Stimulated activated CD4-positive, alpha-beta T cell treated with anti-CD3 and anti-CD28 coated beads, Interleukin-12 subunit alpha, Interleukin-12 subunit beta, amount 100 ng/mL, for 24 hours (primary cell): ENCODE measurements at places on chromosomes 7 and 10.

DNA sequence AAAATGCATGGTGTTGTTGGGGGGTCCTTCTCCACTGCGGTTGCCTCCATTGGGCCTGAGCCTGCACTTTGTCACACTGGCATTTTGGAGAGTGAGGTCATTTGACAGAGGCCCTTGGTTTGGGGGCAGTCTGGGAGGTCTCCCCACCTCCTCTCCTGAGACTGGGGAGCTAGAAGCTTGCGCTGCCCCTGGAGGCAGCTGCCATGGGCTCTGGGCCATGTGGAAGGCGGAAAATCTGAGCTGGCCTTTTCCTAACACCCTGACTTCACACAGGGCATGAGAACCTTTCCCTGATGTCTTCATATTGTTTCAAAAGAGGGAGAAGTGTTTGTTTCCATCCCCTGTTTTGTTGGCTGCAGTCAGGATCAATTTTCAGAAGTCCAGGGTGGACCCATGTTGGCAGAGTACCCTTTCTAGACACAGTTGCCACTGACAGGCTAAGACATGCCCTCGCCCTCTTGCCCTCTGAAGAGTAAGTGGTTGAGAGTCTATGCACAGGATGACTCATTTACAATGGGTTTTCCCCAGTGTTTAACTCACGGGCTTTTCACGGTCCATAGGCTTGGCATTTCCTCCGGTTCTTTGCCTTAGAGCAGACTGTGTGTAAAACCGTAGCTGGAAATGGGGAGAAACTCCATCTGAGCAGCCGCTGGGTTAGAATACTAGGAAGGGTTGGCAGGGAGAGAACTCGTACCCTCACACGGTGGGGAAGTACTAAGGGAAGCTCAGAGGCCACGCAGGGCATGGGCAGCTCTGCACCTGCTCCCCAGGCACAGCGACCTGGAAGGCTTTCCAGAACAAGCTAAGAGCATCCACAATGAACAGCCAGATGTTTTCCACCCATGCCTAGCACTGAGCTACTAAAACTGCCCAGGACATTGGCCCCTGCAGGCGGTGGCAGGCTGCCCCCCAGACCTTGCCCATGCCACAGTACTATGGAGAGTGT lies 655.0 kb downstream of the SDK1 start:
- DNase-seq, result no peak

GRCh38 chr10:114256822-114257221 lies 17.8 kb downstream of the VWA2 start:
- no peak for DNase-seq

DNA sequence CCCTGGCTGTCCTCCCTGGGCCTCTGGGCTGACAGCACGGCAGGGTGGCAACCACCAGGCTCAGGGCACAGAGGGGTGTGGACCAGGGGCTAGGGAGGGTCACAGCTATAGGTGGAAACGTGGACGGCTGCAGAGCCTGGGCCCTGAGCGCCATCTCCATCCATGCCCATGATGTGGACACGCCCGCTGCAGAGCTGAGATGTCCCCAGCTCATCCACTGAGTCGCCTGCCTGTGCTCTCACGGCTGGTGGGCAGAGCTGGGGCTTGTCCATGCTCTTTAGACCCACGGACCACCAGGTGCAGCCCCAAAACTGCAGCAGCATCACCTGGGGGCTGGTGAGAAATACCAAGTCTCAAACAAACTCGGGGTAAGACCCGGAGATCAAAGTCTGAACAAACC lies 16.1 kb downstream of the TECPR1 start:
- no peak for DNase-seq

DNA sequence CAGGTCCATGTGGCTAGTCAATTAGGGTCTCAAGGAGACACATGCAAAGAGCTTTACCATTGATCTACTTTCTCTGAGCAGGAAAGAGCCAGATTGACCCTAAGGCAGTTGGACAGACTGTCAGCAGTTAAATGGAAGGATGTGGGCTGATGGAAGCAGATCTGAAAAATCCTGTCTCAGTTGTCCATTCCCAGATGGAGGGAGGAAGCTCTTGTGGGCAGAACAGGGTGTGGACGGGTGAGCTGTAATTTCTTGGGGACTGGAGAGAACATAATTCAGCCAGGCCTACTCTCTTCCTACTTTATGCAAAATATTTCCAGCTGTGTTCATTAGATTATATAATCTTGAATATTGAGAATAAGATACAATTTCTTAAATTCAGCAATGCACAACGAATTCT lies 163.6 kb downstream of the GNAT3 start:
- no peak for DNase-seq

- DNase-seq, result no peak
These were observed 10.7 kb downstream of the IRF5 start for GRCh38 chr7:128948312-128948973.

DNA sequence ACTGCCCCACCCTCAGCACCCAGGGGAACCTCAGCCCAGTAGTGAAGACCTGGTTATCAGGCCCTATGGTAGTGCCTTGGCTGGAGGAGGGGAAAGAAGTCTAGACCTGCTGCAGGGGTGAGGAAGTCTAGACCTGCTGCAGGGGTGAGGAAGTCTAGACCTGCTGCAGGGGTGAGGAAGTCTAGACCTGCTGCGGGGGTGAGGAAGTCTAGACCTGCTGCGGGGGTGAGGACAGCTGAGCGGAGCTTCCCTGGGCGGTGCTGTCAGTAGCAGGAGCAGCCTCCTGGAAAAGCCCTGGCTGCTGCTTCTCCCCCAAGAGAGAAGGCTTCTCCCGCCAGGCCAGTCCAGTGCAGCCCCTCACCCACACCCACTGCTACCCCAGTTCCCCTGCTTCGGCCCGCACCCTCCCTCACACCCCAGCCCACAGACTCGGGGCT lies 6.3 kb downstream of the NOS3 start:
- no peak for DNase-seq

DNA sequence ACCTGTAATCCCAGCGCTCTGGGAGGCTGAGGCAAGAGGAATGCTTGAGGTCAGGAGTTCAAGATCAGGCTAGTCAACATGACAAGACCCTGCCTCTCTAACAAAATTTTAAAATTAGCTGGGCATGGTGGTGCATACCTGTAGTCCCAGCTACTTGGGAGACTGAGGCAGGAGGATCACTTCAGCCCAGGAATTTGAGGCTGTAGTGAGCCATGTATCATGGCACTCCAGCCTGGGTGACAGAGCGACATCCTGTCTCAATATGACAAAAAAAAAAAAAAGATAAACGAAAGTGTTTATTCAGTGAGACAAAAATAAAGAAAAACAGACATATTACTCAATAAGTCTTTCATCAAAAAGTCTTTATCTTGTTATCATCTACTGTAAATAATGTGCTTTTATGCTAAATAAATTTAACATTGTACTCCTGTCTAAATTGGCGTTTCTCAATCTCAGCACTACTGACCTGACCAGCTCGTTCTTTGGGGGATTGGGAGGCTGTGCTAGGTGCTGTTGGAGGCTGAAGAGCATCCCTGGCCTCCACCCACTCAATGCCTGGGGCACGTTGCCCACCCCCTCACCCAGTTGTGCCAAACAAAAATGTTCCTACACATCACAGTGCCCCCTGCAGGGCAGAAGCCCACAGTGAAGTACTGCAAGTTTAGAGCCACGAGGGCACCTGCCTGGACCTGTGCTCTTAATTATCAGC lies 57.7 kb downstream of the NCAPG2 start:
- DNase-seq, result no peak

DNA sequence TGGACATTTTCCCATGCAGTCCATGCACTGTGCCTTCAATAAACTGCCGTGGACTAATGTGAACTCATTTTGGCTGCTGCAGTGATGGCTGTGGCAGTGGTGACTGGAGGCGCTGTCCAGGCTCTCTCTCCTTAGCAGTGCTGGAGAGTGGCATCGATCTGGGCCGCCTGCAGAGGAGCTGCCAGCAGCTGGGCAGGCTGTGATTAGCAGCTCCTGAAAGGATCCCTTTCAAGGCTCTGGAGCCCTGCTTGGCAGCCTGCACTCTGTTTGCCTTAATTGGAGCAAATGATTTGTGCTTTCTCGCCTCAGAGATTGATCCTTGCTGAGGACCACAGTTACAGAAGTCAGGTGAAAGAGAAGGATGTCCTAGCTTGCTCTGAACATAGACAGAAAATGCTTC lies 130.1 kb upstream of the VWC2 start:
- DNase-seq, result no peak

DNA sequence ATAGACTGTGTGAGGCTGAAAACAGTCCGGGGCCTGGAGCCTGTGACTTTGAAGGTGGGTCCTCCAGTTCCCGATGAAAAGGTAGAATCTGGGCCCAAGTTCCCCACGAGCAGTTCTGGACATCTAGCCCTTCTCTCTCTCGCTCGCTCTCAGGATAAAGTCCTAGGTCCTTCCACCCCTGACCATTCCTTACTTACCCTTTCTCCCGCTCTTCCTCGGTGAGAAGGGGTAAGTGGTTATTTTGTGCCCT lies 713 bp downstream of the IMMP2L start:
- peak; percentile 1 for DNase-seq

GRCh38 chr7:5457245-5457735 lies 33.7 kb upstream of the TNRC18 start:
- DNase-seq, result no peak

DNA sequence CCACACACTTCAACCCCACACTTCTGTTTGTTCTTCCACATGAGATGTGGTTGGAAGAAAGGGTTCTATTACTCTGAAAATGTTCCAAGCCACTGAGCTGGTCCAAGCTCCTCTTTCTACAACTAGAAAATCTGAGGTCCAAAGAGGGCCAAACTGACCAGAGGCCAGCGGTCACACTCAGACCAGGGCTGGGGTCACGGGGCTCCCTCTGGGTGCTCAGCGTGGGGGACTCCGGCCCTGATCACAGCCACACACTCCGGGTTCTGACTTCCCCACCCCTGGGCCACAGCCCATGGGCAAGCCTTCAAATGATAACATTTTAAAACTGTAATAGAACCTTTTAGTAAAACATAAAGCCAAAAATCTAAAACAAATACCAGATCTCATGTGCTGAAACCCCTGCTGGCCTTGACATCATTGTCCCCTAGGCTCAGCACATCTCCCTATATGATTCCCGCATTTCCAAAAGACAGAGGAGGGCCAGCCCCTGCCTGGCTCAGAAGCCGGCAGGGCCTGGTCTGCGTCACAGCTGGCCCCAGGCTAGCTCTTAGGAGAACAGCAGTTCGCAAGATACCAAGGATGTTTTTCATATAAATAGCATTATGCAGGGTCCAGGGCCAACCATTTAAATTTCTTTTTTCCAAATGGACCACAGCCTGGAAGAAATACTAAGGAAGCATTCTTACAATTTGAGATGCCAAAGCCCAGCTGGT lies 3.3 kb downstream of the CRYGN start:
- DNase-seq, result no peak

DNA sequence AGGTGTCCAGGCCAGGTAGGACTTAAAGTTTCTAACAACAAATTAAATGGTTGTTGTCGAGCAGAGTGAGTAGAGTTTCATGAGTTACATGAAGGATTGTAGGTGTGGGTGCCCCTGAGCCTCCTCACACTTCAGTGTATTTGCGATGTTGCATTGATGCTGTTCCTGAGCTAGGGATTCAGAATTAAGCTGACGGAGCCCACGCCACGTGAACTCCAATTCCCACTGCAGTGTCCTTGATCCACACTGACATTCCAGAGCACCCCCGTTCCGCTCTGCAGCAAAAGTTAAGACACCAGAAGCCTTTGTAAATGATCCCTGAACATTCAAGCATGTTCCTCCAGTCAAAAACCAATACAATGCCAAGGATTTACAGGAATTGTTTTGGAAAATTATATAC lies 78.8 kb upstream of the SEC61G start:
- no peak for DNase-seq

- no peak for DNase-seq
These were observed 22.7 kb upstream of the TRPV6 start for GRCh38 chr7:142908290-142908689.

DNA sequence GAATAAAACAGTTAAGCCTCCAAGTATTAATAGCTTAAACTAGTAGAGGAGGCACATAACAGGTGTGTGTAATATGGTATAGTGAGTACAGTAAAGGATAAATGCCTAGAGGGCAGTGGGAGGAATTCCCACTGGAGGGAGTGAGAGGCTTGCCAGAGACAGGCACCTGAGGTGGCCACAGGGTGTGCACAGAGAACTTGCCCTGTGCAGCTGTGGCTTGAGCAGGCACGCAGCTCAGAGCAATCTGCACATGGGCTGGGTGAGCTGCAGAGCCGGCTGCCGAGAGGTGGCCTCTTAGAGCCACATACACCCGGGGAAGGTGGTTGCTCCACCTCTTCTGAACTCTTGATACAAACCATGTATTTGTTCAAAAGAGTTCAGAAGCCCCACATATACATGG lies 237.1 kb downstream of the COBL start:
- DNase-seq, result no peak

DNA sequence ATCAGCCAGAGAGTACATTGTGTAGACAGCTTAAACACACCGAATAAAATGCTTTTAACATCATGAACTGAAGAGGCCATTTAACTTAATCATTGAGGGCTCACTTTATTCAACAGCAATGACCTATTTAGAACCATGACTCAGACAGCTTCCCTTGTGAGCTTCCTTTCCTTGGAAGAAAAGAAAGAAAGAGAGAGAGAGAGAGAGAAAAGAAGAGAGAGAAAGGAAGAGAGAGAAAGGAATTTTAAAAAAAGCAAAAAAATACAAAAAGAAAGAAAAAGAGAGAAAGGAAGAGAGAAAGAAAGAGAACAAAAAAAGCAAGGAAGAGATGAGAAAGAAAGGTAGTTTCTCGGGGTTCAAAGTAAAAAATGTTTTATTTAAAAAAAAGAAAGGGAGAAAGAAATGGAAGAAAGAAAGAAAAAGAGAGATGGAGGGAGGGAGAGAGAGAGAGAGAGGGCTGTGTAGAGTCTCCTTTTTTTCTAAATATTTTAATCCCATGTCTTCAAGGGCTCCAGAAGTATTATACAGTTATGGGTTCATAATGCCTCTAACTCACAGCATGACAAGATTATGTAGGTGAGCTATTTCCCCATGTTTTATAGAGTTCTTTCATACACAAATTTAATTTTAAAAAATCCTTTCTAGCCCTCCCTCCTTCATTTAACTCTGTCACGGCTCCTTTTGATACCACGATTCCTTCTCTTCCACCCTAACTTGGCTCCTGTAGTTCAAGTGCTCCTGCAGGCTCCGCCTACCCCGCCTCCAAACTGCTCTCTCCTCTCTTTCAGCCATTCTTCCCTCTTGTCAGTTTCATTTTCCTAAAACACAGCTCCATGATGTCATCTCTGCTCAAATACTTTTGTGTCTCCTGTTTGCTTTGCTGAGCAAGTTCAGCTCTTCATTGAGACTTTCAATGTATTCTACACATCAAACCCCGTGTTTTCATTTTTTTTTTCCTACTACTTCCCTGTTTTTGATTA lies 85.5 kb downstream of the PRTFDC1 start:
- no peak for DNase-seq

DNA sequence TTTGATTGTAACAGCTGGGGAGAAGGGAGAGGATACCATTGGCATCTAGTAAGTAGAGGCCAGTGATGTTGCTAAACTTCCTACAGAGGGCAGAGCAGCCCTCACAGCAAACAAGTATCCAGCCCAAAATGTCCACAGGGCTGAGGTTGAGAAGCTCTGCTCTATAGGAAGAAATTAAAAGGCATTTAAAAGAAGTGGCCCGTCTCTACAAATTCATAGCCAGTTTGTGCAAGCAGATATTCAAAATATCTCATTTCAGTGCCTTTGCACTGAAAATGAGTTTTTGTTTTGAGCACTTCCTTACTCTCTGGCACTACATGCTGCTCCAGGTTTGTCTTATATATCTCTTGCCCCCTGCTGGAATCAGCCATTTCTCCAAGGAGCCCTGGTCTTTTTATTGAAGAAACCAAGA lies 330.0 kb downstream of the BBS9 start:
- no peak for DNase-seq

- no peak for DNase-seq
These were observed 138.0 kb downstream of the TACC2 start for GRCh38 chr10:122126763-122127659.
